ENCODE measurements at places on chromosomes 16 and 17. TPM values are rescaled to one million over a fixed set of nuclear protein-coding genes. Genes with fewer than 3 reads are reported as not detected.

The TERB1 gene
- not detected for total RNA-seq

The VMP1 gene
- 48.0 TPM for total RNA-seq

GRCh38 chr16:74169687-74170376 is 126.8 kb upstream of the PSMD7 start:
- no peak for DNase-seq

The CLEC18C gene
- not detected for total RNA-seq

DNA sequence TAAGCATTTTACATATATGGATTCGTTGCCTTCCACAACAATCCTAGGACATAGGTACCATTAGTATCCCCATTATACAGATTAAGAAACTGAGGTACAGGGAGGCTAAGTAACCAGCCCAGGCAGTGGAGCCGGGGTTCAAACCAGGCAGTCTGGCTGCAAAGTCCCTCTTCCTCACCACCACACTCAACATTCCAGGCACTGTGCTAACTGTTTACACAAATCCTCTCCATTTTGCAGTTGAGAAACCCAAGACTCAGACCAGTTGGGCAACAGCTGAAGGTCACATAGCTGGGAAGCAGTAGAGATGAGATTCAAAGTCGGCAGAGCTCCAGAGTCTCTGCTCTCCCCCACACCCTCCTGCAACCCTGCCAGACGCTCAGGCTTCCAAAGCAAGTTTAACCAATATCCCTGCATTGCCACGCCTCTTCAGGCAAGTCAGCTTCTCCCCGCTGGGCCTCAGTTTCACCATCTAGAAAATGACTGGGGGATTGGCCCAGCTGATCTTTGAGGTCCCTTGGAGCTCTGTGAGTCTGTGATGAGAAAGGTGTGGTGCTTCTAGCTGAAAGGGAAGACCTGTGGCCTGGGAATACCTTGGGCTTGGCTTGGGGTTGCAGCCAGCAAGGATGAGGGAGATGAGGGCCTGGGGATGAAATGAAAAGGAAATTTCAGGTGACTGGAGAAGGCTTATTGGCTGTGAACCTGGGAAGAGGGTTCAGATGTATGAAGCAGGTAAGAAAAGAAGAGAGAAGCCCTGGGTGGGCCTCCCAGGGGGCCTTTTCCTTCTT is 14.0 kb downstream of the CCR7 start:
- DNase-seq: peak; percentile 90

DNA sequence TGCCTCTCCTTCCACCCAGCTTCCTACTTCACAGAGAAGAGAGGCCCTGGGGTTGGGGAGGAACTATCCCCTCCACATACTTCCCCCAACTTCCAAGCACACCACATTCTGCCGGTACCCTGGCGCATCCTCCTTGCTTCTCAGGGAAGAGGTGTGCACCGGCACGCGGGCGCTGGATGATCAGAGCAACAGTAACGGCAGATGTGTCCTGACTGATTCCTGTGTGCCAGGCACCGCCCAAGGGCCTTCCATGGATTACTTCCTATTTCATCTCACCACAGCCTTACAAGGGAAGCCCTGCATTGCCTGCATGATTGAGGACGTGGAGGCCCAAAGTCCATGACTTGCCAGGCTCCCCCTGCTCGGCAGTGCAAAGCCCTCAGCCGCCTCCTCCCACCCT is 21.1 kb upstream of the MLKL start:
- no peak for DNase-seq

DNA sequence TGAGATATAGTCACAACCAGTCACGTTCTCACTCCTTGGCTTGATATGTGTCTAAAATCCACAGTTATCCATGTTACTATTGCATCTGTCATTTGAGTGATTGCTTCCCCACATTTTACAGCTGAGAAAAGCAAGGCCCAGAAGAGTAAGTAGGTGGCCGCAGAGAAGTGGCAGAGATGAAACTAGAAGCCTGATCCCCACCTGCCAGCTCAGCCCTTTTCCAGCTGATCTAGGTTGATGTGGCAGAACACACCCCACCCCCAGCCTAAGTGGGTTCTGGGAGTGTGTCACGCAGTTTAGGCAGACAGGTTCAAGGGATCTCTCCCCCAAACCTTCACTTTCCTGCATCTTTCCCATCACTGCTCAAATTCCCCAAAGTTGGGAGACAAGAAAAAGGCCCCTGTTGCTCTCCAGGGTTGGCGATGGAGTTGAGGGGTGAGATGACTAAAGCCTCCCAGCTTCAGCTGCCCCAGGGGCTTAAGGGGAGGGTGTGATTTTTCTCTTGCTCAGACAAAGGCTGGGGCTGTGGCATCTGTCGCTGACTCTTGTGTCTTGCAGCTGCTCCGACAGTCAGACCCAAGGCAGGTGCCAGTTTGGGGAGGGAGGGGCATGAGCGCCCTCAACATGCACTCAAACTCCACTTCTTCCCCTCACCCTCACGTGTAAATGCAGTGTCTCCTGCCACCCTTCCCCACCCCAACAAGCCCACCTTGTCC is 48.9 kb upstream of the LHX1 start:
- DNase-seq: no peak

GRCh38 chr17:50364715-50365114 is 8.3 kb downstream of the MRPL27 start:
- no peak for DNase-seq

DNA sequence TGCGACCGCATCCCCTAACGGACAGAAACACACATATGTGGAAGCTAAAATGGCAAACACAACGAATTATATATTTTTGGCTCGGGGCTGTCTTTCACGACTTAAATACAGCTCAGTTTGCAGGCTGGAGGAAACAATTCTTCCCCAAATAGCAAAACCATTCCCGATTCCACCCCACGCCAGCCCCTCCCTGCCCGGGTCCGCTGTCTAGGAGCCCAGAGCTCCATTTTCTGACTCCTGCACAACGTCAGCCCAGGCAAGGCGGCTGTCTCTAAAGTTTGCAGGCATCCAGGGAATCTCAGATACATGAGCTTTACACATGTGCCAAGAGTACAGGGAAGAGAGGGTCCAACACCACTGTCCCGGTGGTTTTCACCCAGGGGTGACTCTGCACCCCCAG is 110.5 kb downstream of the ADCY9 start:
- DNase-seq: no peak

- no peak for DNase-seq
These were observed 5.4 kb upstream of the NFATC3 start for GRCh38 chr16:68079626-68080344.

DNA sequence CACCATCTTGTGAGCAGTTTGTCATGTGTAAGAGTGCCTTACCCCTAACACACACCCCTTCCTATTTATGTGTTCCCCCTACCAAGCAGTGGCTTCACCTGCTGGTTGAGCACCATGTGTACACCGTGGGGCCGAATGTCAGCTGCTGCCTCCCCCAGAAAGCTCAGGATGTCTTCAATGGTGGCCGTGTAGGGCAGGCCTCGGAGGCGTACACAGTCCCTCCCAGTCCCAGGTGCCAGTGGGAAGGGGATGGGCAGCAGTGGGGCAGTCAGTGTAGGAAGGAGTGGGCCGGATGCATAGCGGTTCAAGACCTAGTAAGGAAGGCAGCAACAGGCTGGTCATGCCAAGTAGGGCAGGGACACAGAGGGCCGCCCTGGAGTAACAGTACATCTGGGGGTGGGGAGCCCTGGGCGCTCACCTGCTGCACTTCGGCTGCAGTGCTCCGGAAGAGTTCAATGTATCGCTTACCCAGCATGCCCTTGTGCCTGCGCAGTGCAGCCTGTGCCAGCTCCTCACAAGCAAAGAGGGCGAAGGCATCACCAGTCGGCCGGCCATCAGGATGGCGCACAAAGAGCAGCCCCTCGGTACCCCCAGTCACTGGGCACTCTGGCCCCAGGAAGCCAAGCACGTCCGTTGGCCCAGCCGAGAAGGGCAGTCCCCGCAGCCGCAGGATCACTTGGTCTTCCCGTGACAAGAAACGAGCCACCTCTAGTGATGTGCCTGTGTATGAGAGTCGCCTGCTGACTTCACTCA is 4.4 kb downstream of the ESRP2 start:
- no peak for DNase-seq

The ZFHX3 gene
- total RNA-seq: 18.9 TPM

The SECTM1 gene
- total RNA-seq: 7.7 TPM

GRCh38 chr16:89584768-89585549 is 9.4 kb downstream of the CPNE7 start:
- no peak for DNase-seq

- no peak for DNase-seq
These were observed 191.0 kb downstream of the CPPED1 start for GRCh38 chr16:12612598-12613101.

The FAM117A gene
- 15.1 TPM for total RNA-seq

The KRTAP4-1 gene
- total RNA-seq: not detected

GRCh38 chr17:43338886-43339516 is 59.8 kb upstream of the ARL4D start:
- DNase-seq: peak; percentile 79

DNA sequence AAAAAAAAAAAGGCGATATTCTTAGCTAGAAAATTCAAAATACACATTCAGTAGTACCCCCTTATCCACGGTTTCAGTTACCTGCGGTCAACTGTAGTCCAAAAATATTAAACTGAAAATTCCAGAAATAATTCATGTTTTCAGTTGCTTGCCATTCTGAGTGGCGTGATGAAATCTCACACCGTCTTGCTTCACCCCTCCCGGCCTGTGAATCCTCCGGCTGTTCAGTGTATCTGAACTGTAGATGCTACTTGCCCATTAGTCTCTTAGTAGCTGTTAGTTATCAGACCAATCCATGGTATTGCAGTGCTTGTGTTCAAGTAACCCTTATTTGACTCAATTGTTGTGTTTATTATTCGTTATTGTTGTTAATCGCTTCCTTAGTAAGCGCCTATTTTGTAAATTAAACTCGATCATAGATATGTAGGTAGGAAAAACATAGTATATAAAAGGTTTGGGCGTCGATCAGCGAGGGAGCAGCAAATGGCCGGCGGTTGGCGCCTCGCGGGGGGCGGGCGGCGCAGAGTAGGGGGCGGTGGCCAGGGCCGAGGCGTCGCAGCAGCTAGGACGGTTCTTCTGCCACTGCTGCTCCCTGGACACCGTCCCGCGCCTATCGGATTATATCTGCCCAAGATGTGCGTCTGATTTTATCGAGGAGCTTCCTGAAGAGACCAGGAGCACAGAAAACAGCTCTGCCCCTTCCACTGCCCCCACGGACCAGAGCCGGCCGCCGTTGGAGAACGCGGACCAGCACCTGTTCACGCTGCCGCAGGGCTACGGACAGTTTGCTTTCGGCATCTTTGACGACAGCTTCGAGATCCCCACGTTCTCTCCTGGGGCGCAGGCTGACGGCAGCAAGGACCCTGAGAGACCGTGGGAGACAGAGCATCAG is 39.8 kb upstream of the AKAP1 start:
- no peak for DNase-seq

The TBC1D3G gene
- not detected for total RNA-seq

- no peak for DNase-seq
These were observed 4.6 kb downstream of the ANKRD13B start for GRCh38 chr17:29597361-29598172.

DNA sequence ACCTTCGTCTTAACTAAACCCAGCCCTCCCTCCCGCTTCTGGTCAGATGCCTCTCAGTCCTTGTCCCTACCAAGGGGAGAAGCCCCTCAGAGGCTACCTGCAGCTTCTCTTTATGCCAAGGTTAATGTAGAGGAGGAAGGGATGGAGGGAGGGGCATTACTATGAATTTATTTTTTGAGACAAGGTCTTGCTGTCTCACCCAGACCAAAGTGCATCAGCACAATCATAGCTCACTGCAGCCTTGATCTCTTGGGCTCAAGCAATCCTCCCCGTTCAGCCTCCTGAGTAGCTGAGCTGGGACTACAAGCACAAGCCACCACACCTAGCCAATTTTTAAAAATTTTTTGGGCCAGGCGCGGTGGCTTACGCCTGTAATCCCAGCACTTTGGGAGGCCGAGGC is 15.3 kb downstream of the EPOP start:
- DNase-seq: no peak

- no peak for DNase-seq
These were observed 647 bp downstream of the VAC14 start for GRCh38 chr16:70800311-70800710.

The KRTAP4-9 gene
- total RNA-seq: not detected

DNA sequence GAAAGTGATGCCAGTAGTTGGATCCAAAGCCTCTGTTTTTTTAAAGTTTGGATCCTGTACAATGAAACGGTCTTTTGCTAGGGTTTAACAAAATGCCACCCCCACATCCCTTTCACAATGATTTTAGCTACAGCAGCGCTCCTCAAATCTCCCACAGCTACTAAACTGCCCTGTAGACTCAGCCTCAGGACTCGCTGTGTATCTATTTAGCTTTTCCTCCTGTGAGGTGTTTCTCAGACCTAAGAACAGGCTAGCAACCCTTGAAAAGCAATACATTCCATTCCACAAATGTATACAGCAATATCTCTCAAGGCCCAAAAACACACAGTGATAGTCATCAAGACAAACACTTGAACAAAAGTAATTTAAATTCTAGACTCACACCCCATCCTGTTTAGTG is 206.4 kb downstream of the ZFHX3 start:
- DNase-seq: no peak

The SLFN13 gene
- 1.3 TPM for total RNA-seq

The LRRC75A gene
- 0.93 TPM for total RNA-seq

DNA sequence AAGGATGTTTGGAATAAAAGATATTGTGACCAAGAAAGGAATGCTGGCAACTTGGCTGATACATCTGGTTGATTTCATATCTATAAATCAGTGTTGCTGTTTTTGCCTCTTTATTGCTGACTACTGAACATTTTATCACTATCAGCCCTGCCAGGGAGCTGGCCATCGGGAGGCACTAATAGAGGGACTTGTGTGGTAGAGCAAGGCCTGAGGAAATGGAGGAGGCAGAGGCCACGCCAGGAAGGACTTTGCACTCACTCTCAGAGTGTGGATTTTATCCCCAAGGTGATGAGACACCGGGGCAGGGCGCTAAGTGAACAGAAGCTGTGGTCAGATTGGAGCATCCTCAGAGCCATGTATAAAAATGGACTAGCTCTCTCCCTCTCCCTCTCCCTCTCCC is 9.3 kb upstream of the CYB561 start:
- DNase-seq: no peak

GRCh38 chr16:55399911-55400310 is 75.9 kb downstream of the IRX6 start:
- DNase-seq: no peak

The POLDIP2 gene
- 108 TPM for total RNA-seq

The NAGPA gene
- 12.7 TPM for total RNA-seq

- peak; percentile 61 for DNase-seq
These were observed 7.3 kb downstream of the CACNA1H start for GRCh38 chr16:1159973-1160772.

- DNase-seq: no peak
These were observed at the start of gene BEAN1 for GRCh38 chr16:66427036-66427860. Gene BEAN1, plus strand, starts transcription at chr16:66427295. Its CDS starts 10,382 bp downstream, at chr16:66437677.

The PRR29 gene
- total RNA-seq: not detected
